CD4-positive, alpha-beta T cell treated with Interleukin-15 for 4 hours (primary cell): ENCODE measurements at places on chromosomes 6 and 20.

DNA sequence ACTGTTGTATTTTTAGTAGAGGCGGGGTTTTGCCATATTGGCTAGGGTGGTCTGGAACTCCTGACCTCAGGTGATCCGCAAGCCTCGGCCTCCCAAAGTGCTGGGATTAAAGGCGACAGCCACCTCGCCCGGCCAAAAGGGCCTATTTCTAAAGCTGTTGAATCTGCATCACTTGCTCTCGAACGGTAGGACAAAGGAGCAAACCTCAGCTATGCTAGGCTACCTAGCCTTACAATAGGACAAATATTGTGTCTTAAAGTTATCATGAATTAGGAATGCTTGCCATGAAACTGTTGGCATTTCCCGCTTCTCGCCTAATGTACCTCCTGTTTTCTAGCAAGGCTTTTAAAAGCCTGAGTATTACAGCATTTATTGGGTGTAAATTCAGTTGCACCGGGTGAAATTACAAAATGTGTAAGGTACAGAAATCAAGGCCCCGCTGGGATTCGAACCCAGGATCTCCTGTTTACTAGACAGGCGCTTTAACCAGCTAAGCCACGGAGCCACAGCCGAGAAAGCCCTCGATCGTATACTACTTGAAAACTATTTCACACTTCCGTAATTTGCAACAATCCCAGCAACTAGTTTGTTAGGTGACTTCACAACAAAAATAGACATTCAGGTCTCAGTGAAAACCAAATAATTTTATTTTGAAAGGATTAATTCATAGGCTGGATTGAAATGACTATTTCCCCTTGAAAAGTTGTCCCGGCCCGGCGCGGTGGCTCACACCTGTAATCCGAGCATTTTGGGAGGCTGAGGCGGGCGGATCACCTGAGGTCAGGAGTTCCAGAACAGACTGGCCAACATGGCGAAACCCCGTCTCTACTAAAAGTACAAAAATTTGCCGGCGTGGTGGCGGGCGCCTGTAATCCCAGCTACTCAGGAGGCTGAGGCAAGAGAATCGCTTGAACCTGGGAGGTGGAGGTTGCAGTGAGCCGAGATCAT, 211.6 kb upstream of the ZNF184 start:
- peak; percentile 40 for DNase-seq

- no peak for DNase-seq
These were observed 19.3 kb downstream of the TMEM74B start for GRCh38 chr20:1165521-1165920.

GRCh38 chr20:52294106-52294628, 102.6 kb upstream of the ZFP64 start:
- DNase-seq: no peak

DNA sequence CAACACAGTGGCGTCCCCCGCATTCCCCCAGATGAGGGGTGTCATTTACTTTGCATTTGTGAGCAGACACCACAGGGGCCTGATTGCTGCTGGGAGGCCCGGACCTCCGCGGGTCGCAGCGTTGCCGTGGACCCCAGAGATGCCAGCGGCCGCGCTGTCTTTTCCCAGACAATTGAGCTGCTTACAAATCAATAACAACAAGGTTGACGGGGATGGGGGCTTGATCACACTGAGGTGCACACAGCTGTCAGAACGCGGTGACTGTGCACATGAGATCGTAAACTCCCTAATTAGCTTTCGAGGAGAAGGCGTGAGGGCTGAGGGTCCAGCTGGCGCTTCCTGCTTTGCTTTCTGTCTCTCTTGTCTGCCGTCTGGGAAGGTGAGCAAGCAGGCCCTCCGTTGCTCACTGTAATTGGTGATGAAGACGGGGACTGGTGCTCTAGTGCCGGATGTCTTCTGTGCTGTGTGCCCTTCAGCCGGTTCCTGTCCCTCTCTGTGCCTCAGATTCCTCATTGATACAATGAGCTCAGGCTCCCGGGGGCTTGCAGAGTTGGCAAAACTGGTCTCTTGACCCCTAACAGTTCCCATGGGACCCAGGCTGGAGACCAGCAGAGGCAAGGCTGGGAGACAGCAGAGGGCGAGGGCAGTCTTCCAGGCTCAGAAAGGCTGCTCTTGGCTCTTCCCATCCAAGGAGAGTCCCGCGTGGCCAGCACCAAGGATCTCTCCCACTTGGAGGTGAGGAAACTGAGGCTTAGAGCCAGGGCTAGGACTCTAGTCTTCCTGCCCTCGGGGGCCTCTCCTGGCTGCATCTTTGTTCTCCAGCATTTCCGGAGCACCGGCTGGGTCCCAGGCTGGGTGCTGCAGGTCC, 126.0 kb upstream of the PMEPA1 start:
- DNase-seq: no peak

DNA sequence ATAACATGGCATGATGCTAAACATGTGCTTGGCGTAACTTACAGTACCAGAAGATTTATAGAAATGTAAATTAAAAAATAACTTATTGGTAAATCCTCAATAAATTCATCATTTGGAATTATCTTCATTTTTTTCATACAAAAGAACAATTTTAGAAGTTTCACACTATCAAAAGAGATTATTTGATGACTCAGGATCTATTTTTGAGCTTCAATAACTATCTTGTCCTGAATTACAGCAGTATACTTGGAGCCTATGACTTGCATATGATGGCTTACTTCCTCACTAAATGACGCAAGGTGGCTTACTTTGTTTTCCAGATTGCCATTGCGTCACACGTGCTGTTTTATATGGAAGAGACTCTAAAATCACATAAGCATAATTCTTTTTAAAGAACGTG, 49.2 kb downstream of the KHDRBS2 start:
- DNase-seq: no peak

- no peak for DNase-seq
These were observed 46.6 kb upstream of the TMEM30A start for GRCh38 chr6:75331151-75331550.

DNA sequence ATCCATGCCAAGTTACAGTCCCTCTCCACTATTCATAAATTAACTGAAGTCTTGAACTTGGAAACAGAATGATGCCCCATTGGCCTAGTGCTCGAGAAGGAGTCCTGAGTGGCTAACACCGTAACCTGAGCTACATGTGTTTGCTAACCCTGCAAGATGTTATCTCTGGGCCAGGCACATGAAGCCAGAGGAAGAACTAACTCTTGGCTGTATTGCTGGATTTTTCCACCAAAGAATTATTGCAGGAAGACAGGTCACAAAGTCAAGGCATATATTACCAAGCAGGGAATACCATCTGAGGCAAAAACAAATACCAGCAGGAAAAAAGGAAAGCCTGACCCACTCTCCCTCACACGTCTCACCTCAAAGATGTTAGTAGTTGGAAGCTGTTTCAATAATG, 148.9 kb upstream of the PHACTR1 start:
- no peak for DNase-seq

GRCh38 chr20:41344477-41344876, 3.9 kb downstream of the LPIN3 start:
- DNase-seq: no peak

DNA sequence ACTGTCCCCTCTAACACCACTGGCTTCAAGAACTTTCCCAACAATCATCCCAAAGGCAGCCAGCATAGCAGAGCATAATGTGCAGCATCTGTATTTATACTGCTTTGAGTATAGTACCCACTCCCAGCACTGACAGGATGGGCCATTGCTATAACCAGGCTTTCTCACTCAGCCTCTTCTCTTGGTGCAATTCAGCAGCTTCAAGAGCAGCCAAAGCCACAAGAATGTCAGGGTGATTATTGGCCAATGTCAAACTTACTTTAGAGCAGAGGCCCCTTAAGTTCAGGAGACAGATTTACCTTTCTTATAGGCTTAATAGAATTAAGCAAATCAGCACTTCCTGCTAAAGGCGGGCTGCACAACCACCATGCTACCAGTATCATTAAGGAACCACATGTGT, 232.4 kb upstream of the RSPO3 start:
- DNase-seq: no peak

GRCh38 chr6:106773522-106773921, 144.1 kb downstream of the QRSL1 start:
- no peak for DNase-seq

DNA sequence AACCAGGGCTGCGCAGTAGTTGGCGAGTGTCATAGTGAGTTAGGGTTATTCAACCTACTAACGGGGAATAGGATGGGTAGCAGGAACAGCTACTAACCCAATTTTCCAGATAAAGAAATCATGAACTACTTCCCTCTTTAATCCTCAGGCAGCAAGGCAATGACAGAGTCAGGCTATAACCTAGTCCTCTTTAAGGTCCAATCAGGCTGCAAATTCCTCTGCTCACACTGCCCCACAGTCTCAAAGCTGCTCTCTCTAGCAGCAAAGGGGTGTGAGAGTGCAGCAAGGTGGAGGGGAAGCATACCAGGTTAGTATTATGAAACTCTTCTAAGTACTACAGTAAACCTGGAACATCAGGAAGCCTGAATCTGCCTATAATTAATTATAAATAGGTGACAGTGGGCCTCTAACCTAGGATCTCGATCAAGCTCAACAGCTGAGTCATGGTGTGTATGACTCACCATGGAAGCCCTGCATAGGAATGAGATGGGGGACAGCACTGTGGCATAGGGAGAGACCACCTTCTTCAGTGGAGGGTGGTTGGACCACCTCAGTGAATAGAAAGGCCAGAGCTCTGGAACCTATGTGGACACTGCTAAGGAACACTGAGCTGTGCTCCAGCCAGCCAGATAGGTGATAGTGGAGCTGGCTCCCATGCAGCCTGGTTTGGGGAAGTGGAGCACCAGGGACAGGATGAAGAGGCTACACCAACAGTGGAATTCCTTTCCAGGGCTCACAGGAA, 7.9 kb downstream of the PEX6 start:
- no peak for DNase-seq

DNA sequence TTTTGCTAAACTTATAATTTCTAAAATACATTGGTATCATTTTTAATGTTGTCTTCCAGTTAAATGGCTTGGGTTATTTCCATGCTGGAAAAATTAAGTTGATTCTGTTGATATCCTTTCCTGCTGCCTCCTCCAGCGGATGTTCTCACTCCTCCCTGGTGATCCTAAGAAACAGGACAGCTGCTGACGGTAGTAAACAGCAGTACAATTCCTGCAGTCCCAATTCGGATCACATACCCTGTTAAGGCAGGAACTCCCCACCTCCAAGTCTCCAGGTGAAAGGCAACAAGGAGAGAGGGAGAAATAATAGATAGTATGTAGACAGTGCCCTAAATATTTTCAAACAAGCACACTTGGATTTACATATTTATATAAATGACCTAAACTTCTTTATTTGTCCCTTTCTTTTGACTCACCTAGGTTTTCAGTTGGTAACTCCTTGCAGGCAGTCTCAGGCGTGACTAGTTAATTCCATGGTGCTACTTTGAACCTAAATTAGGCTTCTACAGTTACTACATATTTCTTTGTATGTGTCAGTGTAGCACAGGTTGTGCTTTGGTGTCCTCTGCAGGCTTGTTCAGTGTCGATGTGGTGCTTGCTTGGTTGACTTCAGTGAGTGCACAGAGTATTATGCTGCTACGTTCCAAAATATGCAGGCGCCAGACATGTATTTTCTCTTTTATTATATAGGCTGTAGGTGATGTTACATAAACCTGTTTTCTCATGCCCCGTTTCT, 126.0 kb downstream of the ADGRB3 start:
- no peak for DNase-seq

- no peak for DNase-seq
These were observed 48.7 kb downstream of the RIN2 start for GRCh38 chr20:19806806-19807190.

GRCh38 chr6:42333612-42334011, 116.0 kb upstream of the MRPS10 start:
- no peak for DNase-seq

DNA sequence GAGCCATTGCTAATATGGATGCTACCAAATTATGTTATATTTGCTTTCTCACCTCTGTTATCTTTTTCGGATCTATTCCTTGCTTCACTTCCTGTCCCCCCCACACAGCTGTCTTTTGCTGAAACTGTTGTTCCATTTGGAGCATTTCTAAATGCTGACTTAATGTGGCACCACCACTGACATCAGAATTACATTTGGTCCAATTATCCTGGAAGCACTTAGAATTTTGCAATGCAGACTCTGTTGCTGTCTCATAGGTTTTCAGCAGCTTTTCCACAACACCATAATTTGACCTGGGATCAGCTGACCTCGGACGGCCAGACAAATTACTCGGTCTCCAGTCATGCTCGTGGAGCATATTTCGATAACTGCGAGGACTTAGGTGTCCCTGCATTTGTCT, 12.8 kb downstream of the KIAA0408 start:
- no peak for DNase-seq

GRCh38 chr6:33901822-33902456, 98.1 kb upstream of the MLN start:
- DNase-seq: no peak

DNA sequence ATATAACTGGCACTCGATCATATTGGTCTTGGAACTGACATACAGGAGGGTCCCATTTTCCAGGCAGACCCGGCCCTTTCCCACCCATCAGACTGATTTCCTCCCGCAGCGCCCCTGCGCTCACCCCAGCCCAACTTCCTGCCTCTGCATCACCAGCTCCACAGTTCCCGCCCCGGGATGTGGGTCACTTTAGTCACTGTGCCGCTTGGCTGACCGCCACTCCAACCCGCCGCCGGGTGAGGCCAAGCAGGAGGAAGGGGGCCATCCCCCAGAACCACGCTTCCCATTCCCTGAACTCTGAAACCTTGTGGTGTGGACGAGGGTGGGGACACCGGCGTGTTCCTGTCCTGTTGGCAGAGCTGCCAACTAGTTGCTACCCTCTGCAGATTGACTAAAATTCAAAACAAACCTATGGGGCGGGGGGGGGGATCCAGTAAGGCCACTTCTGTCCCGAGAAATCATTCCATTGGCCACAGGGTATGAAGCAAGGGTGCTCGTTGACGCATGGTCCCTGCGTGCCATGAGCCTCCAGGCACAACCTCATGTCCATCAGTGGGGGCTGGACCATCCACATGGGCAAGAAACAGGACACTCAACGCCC, 12.3 kb downstream of the TGM2 start:
- peak; percentile 5 for DNase-seq

DNA sequence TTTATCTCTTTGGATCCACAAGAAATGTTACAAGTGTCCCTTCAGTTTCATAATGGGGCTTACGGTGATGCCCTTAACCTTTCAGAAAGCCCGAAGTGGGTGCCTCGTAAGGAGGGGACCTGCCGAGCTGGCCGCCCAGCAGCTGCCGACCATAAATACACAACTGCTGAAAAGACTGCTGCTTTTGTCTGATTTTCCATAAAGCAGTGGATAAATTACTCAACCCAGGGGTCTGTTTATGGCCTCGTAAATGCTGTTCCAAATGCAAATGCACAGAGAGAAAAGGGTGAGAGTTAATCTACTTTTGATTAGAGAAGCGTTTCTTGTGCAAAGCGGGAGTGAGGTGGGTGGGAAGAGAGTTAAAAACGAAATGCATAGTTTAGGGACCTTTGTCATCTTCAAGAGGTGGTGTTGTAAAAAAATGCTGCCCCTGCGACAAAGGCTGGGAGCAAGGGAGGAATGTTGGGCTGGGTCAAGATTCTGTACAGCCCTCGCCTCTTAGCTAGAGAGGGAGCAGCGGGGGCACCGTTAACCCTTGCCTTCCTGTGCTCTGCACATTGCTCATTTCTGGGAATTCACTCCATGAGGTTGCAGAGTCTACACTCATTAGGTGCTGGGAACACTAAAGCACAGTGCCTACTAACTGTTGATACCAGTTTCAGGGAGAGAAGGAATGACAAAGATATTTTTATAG, 112.0 kb upstream of the MTHFD1L start:
- DNase-seq: no peak

GRCh38 chr6:54697424-54697823, 149.1 kb upstream of the FAM83B start:
- no peak for DNase-seq
